Aorta (tissue), 5 donors: ENCODE measurements at places on chromosomes 5 and 9.

GRCh38 chr5:1523793-1524480 is at the start of gene LPCAT1:
LPCAT1 (minus strand) TSS chr5:1523960; CDS start chr5:1523844, 116 bp downstream.
- DNase-seq = peak; percentile 90

DNA sequence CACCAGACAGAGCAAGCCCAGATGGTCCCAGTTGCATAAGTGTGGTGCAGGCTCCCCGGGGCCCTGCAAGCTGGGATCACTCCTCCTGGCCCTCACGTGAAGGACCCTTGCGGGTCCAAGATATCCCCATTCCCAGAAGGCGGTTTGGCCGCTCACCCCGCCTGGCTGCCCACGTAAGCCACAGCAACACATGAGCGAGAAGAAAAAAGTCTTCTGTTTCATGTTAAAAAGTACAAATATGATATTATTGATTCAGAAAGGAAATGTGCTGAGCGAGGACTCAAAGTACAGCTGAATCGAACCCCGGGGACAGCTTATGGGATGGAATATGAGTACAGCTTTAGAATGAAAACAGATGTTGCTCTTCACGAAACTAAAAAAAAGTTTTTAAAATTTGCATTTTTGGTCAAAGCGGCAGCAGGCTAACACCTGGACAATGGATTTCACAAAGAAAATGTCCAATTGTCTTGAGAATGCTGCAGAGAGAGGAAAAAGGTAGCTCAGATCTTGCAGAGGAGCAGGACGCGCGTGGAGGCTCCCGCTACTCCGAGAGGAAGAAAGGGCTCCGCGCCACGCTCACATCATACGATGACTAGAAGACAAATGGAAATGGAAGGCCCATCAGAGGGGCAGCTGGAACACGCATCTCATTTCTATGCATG is 427.6 kb downstream of the IRX1 start:
- DNase-seq = no peak

DNA sequence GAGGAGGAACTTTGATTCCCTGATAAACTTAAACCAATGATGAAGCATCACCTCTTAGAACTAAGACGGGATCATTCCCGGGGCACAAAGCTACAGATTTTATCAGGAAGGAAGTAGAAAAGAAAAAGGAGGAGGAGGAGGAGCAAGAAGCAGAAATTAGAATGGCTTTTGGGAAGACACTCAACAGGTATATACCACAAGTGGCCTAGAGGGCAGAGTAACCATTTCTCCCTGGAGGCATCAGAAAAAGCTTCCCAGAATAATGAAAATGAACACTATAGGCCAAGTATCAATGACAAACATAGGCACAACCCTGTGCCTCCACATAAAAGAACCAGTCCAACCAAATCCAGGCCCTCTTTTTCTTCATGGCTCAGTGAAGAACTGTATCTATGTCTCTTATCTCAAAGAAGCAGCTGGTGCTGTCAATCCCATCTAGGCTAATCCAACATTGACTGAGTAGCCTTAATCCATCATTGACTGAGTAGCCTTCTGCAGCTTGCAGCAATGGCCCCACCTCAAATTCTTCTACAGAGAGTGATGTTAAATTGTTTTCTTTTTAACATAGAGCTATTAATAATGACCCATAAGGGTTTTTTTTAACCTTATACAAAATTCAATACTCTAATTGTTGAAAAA is 178.8 kb upstream of the KIF2A start:
- DNase-seq = no peak

- no peak for DNase-seq
Measured at GRCh38 chr9:72326641-72327040, 38.4 kb downstream of the ZFAND5 start.
